Activated naive CD8-positive, alpha-beta T cell treated with anti-CD3 and anti-CD28 coated beads for 36 hours (primary cell): ENCODE measurements at places on chromosomes 11 and 22. TPM values are rescaled to one million over a fixed set of nuclear protein-coding genes. Genes with fewer than 3 reads are reported as not detected.

DNA sequence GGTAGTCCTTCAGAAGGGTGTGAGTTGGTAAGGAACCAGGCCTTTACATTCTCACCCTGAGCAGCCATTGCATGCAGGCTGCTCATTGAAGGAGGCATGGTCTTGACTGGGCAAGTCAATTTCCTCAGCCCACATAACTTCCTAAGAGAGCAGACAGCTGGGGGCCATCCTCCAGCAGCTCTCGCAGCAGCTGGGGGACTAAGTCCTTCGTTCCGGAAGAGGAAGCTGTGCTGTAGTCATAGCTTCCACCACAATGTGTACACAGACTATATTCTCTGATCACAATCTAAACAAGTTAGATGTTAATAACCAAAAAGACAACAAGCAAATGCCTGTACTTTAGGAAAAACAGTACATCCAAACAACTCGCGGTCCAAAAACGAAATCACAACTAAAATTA is 30.1 kb upstream of the MPPED1 start:
- no peaks in the 10 kb centered on the region for H3K36me3 ChIP-seq
- no peak for DNase-seq
- peaks cover 23% of the 10 kb centered on the region for H3K4me1 ChIP-seq

DNA sequence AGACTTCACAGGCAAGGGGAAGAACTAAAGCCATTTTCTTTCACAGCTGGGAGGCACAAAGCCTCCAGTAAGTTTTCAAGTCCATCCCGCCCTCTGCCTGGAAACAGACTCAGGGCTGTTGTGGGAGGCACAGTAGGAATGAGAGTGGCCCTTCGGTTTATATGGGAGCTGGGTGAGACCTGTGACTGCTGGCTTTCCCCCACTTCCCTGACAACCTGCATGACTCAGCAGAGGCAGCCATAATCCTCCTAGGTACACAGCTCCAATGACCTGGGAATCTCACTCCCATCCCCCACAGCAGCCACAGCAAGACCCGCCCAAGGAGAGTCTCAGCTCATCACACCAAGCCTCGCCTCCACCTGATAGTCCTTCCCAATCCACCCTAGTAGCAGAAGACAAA is 12.1 kb upstream of the TMEM45B start:
- peaks cover 8% of the 10 kb centered on the region for H3K36me3 ChIP-seq
- peaks cover 25% of the 10 kb centered on the region for H3K4me1 ChIP-seq

The THY1 gene
- not detected for total RNA-seq

- no peaks in the 10 kb centered on the region for H3K36me3 ChIP-seq
- H3K4me1 ChIP-seq = peaks cover 35% of the 10 kb centered on the region
- peak; percentile 72 for DNase-seq
- H3K27me3 ChIP-seq = peaks cover 80% of the 10 kb centered on the region
Measured at GRCh38 chr11:14974515-14975251, 2.5 kb upstream of the CALCA start.

DNA sequence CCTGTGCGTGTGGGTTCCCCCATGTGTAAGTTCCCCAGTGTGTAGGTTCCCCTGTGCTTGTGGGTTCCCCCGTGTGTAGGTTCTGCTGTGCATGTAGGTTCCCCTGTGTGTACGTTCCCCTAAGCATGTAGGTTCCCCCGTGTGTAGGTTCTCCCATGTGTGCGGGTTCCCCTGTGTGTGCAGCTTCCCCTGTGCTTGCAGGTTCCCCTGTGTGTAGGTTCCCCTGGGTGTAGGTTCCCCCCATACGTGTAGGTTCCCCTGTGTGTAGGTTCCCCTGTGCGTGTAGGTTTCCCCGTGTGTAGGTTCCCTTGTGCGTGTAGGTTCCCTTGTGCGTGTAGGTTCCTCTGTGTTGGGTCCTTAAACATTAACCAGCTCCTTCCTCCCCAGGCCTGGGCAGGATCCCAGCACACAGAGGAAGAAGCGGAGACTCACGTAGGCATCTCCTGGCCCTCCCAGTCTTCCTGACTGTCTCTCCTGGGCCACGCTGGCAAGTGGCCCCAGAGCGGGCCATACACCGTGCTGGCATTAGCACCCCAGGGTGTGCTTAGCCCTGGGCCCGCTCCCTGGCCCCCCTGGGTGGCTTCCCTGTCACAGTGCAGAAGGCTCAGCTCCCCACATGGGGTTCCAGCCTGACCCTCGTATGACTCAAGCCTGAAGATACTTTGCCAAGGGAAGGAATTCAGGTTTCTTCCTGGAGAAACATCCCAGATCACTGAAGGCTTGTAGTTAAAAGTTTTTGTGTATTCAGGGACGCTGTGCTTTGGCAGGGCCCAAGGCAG is 2.8 kb upstream of the GRAMD4 start:
- peaks cover 25% of the 10 kb centered on the region for H3K4me1 ChIP-seq
- H3K4me3 ChIP-seq = no peak overlapping the region
- no peaks in the 10 kb centered on the region for H3K36me3 ChIP-seq
- H3K27me3 ChIP-seq = no peaks in the 10 kb centered on the region
